ENCODE measurements at places on chromosomes 1 and 21.

DNA sequence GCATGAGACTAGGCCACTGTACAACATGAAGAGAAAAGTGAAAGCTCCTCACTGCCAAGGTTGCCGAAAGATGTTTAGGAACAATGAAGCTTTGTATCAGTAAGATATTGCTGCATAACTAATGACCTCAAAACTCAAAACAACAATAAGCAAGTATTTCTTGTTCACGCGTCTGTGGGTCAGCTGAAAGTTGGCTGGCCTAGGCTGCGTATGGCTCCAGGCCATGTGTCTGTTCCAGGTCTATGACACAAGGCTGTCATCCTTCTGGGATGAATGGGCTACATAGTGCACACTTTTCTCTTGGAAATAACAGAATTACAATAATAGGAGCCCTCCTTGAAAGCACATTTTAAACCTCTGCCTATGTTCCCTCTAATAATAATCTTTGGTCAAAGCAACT is 515.9 kb downstream of the PLPP3 start:
- peak; percentile 54 for DNase-seq

DNA sequence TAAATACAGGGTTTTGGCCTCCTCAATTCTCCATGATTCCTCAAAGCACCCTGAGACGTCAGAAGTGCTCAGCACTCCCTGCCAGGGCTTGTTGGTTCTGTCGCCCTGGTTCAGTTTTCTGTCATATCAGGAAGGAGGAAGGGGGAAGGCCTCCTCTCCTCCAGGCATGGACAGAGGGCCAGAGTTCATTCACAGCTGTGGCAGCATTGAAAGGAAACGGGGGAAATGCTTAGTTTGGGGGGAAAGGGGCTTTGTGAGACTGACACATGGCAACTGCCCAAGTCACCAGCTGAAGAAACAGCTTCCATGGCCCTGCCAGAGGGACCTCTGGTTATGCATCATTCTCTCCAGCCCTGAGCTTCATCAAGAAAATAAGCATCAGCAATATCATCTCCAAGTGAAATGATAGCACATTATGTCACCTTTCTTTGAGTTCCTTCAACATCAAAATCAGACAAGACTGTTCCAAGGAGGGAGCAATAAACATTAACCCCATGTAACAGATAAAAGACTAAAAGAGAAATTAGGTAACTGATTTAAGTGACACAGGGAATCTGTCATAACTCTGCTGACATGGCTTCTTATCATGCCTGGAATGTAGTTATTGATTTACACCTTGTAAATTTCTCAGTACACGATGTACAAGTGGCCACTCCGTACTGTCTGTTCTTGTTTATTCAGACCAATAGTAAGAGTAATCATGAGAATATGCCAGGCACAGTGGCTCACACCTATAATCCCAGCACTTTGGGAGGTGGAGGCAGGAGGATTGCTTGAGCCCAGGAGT is 103.2 kb upstream of the SLC25A33 start:
- DNase-seq: peak; percentile 28

GRCh38 chr1:161908264-161908663 is 115.4 kb downstream of the OLFML2B start:
- no peak for DNase-seq

- DNase-seq: no peak
These were observed 93.6 kb downstream of the ENAH start for GRCh38 chr1:225559326-225559725.

DNA sequence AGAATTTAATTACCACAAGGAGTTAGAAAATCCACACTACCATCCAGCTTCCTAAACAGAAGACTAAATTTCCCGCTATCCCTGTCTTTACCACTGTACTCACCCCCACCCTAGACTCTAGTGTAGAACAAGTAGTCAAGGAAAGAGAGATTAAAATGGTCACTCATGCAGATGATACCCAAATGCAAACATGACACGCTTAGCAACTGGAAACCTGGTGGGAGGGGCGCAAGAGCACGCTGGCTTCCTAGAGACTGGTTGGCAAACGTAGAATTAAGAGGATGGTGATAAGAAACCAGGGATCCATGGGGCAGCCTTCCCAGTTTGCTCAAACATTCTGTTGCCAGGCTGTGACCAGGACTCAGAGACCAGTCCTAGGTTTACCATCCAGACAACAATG is 9.9 kb upstream of the LDLRAD1 start:
- DNase-seq: no peak

DNA sequence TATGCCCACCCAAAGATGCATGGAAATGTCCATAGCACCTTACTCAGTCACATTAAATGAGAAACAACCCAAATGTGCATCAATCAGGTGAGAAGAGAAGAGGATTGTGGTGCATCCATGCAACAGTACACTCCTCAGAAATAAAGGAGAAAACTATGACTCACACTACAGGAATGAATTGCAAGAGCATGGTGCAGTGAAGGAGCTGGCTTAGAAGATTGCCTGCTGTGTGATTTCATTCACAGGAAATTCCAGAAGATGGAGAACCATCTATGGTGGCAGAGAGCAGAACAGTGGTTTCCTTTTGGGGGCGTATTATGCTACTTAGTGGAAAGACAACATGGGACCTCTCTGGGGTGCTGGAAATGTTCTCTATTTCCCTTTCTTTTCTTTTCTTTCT is 278.6 kb upstream of the AJAP1 start:
- DNase-seq: no peak

DNA sequence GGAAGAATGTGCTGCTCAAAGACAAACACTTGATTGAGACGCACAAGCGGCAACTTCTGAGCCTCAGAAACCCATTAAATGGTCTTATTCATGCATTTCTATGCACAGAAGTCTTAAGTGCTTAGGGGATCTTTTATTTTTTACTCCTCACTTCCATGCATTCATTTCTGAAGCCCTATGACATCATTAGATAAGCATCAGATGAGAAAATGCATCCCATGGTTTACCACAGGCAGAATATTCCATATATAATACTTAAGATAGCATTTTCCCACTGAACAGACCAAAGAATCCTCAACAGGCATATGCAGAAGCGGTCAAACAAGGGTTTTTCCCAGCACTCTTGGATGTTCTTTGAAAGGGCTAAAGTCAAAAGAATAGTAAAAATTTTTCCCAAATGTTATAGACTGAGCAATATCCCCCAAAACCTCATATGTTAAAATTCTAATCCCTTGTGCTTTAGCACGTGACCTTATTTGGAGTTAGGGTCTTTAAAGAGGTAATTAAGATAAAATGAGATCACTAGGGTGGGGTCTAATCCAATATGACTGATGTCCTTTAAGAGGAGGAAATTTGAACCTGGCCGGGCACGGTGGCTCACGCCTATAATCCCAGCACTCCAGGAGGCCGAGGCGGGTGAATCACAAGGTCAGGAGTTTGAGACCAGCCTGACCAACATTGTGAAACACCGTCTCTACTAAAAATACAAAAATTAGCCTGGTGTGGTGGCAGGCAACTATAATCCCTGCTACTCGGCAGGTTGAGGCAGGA is 22.6 kb upstream of the FAM89A start:
- no peak for DNase-seq

GRCh38 chr1:214050513-214051401 is 63.0 kb downstream of the PROX1 start:
- DNase-seq: no peak

GRCh38 chr21:33109574-33110339 is 39.8 kb downstream of the OLIG1 start:
- DNase-seq: peak; percentile 19

DNA sequence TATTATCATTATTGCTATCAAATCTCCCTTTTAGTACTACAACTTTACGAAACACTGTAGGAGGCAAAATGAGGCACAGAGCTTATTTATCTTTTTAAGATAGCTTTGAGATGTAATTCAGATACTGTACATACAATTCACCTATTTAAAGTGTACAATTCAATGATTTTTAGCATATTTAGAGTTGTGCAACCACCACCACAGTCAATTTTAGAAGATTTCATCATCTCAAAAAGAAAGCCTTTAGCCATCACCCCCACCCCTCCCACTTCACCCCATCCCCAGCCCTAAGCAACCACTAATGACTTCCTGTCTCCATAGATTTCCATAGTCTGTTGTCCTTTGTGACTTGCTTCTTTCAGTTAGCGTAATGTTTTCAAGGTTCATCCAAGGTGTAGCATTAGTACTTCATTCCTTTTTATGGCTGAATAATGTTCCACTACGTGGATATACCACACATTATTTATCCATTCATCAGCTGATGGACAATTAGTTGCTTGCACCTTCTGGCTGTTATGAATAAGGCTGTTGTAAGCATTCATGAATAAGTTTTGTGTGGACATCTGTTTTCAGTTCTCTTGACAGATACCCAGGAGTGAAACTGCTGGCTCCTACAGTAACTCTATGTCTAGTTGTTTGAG is 9.4 kb upstream of the CAPN9 start:
- DNase-seq: no peak

- no peak for DNase-seq
These were observed 17.1 kb downstream of the KIF21B start for GRCh38 chr1:201006450-201006849.

DNA sequence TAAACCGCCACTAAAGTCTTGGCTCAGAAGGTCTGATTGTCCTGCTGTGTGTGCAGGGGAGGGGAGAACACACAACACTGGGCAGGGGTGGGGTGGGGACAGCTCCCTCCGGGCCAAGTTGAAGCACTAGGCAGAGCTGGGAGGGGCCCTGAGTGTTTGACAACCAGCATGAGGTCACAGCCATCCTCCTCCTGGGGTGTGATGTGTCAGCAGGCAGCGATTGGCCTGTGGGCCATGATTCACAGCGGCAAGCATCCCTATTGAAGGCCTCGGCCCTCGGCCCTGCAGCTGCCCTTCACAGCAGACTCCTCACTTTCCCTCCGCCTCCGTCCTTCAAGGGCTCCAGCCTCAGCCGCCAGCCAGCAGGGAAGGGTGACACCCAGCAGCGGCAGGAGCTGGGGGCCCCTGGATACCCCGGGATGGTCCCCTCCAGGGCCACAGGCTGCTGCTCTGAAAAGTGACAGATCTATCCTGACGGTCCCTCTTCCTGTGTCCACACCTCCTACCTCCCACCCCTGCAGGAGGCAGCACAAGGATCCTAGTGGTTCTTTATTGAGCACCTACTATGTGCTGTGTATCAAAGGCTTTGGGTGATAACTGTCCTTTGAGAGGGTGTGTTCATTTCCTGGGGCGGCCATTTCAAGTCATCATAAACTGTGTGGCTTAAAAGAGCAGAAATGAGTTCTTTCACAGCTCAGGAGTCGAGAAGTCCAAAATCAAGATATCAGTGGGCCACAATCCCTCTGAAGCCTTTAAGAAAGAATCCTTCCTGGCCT is 66.0 kb upstream of the SLC25A33 start:
- DNase-seq: peak; percentile 93

- DNase-seq: peak; percentile 95
These were observed 4.4 kb upstream of the UTP25 start for GRCh38 chr1:209823143-209824041.

- DNase-seq: no peak
These were observed 52.8 kb upstream of the ACADM start for GRCh38 chr1:75671708-75672107.

GRCh38 chr1:201216395-201217085 is 25.9 kb downstream of the IGFN1 start:
- DNase-seq: no peak

GRCh38 chr1:53174971-53175913 is 21.4 kb upstream of the CPT2 start:
- DNase-seq: no peak

DNA sequence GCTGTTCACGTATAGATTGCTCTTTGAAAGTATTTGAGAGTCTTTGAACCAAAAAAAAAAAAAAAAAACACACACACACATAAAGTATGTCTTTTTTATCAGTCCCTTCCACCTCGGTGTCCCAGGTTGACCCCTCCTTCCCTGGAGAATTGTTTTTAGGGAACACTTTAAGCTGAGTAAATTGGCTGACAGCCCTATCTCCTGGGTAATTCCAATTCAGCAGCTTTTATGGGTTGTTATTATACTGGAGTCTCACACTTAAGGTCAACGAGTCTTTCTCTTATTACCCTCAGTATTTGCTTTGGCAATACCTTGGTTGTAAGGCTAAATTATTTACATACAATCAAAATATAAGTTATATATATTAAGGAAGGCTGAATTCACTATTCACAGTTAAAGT is 69.4 kb downstream of the SLC30A10 start:
- no peak for DNase-seq

GRCh38 chr1:229027622-229028182 is 243.2 kb upstream of the RAB4A start:
- no peak for DNase-seq

GRCh38 chr1:55359611-55360010 is 144.4 kb upstream of the USP24 start:
- DNase-seq: no peak

Data from mammary epithelial cell (primary cell).